ENCODE measurements at places on chromosomes 1 and 21. TPM values are rescaled to one million over a fixed set of nuclear protein-coding genes. Genes with fewer than 3 reads are reported as not detected.

DNA sequence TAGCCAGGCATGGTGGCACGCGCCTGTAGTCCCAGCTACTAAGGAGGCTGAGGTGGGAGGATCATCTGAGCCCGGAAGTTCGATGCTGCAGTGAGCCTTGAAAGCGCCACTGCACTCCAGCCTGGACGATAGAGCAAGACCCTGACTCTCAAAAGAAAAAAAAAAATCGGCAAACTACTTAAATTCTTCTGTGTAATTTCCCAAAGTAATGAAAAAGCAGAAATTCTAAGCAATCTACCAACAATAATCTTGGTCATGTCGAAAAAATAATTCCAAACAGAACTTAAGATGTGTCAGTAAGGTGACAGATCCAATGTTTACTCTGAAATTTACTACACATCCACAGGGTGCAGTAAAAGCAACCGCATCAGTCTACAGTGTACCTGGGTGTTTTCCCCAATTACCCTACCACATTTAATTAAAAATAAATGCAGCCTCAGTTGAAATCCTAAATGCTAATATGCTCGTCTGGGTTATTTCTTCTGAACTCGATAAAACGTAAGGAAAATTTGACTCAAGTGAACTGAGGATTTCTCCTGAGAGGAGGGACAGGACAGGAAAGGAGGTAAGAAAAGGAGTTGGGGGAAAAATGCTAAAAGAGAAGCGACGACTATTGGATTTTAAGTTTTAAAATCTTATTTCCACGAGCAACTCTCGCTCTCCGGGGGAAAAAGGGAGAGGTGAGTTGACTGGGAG, 801 bp downstream of the EPRS1 start:
- H3K36me3 ChIP-seq: no peaks in the 10 kb centered on the region
- H3K27me3 ChIP-seq: no peaks in the 10 kb centered on the region

DNA sequence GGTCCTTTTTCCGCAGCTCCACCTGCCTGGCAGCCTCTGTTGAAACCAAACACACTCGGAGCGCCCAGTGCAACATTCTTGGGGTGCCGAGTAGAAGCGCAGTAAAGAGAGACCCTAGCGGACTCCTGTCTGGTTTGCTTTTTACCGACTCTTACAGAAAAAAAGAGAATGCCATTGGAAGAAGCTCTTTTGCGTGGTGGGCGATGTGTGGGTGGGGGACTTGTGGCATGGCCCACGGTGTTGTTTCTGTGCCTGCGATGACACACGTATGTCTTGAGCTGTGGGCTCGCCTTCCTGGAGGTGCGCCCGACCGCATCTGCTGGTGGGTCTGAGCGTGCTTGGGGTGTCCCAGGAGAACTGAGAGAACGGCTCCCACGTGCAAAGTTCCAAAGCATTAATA, 7.3 kb upstream of the BARHL2 start:
- peaks cover 24% of the 10 kb centered on the region for H3K4me1 ChIP-seq
- no peak overlapping the region for H3K4me3 ChIP-seq
- peaks cover 100% of the 10 kb centered on the region for H3K27me3 ChIP-seq
- H3K36me3 ChIP-seq: peaks cover 7% of the 10 kb centered on the region

The TAS1R1 gene
- total RNA-seq: 0.13 TPM

DNA sequence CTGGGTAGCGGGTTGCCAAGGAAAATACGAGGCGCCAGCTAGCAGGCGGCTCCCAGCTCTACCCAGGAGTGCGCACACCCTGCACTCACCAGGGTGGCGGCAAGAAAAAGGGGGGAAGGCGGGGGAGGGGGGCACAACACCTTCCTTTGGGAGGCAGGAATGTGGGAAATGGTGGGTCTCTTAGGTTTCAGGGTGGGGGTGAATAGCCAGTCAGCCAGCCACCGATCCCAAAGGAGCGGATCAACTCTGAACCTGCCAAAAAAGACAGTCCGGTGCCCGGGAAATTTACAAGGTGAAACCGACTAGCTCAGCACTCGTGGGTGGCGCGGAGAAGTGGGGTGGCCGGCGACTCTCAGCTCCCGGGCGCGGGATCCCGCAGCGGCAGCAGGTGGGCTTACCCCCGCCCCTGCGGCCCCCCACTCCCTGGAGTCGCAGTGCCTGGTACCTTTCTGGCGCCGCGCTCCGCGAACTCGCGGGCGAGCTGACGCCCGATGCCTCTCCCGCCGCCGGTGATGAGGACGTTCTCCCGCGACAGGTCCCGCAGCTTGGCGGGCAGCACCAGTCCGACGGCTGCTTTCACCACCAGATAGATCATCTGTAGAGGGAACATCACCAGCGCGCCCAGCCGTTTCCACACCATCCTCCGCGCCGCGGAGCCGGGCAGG, 1.2 kb downstream of the DHRS3 start:
- peak overlapping the region; percentile 94 for H3K4me3 ChIP-seq
- peaks cover 8% of the 10 kb centered on the region for H3K4me1 ChIP-seq
- DNase-seq: no peak
- H3K27me3 ChIP-seq: no peaks in the 10 kb centered on the region

DNA sequence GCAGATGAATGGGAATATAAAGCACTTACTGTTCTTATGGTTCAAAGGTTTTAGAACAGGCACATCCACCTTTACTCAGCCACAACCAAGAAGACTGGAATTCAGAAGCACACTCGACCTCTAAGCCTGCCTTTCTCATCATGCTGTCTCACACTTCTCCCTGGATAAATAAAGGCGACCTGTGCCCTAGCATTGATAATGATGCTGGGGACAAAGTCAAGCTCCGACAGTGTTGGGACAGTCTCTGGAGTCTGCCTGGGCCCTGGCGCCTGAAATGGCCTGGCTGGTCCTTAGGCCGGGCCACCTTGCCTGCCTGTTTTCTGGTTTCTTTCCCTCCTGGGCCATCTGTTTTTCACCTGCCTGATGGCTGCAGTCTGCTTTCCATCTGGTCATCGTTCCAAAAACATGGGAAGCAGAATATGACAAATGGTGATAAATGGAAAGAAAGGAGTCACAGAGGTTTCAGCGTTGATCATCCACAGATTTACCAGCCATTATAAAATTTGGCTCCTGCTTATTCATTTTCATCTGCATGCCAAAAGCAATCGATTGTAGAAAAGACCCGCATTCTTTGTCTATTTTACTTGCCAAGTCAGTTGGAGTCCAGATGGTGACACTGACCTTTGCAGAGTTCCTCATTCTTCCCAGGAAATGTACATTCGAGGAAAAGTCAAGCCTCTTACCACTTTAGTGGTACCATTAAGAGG, 91.2 kb upstream of the KCNJ15 start:
- H3K27me3 ChIP-seq: no peaks in the 10 kb centered on the region
- no peaks in the 10 kb centered on the region for H3K36me3 ChIP-seq
- no peak overlapping the region for H3K4me3 ChIP-seq
- H3K27ac ChIP-seq: no peak overlapping the region
- no peak for DNase-seq

The LIPI gene
- not detected for total RNA-seq

- no peak for DNase-seq
- H3K27me3 ChIP-seq: no peaks in the 10 kb centered on the region
- H3K4me3 ChIP-seq: no peak overlapping the region
- no peak overlapping the region for H3K27ac ChIP-seq
- no peaks in the 10 kb centered on the region for H3K36me3 ChIP-seq
Measured at GRCh38 chr1:170461762-170462384, 70.1 kb upstream of the GORAB start.

GRCh38 chr1:6308449-6308848, 47.6 kb upstream of the GPR153 start:
- H3K27me3 ChIP-seq: no peaks in the 10 kb centered on the region
- no peak overlapping the region for H3K27ac ChIP-seq
- peaks cover 11% of the 10 kb centered on the region for H3K36me3 ChIP-seq
- DNase-seq: no peak
- no peaks in the 10 kb centered on the region for H3K4me1 ChIP-seq

The MYOM3 gene
- 0.36 TPM for total RNA-seq

DNA sequence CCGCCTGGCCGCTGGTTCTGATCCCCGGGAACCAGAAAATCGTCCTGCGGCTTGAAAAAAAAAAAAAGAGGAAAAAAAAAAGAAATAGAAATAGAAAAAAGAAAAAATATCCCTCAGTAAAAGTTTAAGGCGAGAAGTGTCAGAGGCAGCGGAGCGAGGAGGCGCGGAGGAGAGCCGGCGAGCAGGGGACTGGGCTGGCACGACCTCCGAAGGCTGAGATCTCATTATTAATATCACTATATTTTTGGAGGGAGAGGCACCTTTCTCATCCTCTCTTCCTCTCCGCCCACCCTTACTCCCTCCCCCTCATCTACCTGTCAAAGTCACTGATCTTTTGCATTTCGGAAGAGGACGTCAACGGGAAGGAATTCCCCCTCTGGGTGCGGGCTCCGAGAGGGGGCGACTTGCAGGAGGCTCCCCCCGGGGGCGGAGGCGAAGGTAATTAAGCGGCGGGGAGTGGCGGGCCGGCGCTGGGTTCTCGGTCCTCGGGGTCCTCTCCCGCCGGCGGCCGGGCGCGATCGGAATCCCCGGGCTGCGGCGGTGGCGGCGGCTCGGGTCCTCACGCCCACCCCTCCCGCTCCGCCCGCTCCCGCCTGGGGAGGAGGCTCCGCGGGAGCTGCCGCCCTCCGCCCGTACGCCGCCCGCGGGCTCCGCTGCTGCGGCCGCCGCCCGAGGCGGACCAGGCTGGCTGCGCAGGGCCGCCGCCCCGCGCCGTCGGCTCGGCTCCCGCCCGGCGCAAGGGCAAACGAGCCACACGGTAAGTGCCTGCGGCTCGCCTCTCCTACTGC, at the start of gene NTNG1:
Gene NTNG1 (plus strand): TSS at position 337 of the 788 bp plus-strand sequence.
- no peak within 1 kb of the TSS for H3K27ac ChIP-seq
- peak within 1 kb of the TSS; percentile 85 for H3K4me3 ChIP-seq
- H3K27me3 ChIP-seq: no peaks in the 10 kb centered on the region
- no peaks in the 10 kb centered on the region for H3K36me3 ChIP-seq

The SLC2A5 gene
- not detected for total RNA-seq

DNA sequence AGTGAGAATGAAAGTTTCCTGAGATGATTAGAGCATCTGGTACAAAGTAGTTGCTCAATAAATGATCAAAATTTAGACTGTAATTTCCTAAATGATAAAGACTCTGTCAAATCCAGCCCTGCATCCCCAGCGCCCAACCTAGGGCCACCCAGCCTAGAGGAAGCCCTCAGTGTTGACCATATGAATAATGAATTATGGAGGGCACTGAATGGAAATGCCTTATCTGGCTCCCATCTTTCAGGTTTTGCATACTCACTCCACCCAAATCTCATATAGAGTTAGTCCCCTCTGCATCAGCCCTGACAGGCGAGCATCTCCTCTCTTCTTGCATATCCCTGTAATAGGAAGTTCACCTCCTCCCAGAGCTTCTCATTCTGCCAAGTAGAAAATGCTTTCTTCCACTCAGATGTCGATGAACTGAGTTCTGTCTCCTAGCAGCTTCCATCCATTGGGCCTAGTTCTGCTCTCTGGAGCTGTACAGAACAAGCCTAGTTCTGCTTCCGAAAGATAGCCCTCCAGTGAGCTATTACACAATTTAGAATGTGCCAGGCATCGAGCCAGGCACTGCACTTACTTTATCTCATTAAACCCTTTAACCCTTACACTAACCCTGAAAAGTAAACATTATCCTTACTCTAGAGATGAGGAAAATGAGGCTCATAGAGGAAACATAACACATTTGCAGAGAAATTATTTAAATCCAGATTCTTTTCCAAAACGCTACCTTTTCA, 20.9 kb downstream of the COA7 start:
- no peaks in the 10 kb centered on the region for H3K4me1 ChIP-seq
- H3K36me3 ChIP-seq: no peaks in the 10 kb centered on the region
- no peaks in the 10 kb centered on the region for H3K27me3 ChIP-seq

The ANXA9 gene
- 1.5 TPM for total RNA-seq

GRCh38 chr1:29290414-29290985, 54.2 kb downstream of the PTPRU start:
- no peak overlapping the region for H3K27ac ChIP-seq
- no peaks in the 10 kb centered on the region for H3K36me3 ChIP-seq
- DNase-seq: no peak
- H3K4me1 ChIP-seq: no peaks in the 10 kb centered on the region
- no peaks in the 10 kb centered on the region for H3K27me3 ChIP-seq
- H3K4me3 ChIP-seq: no peak overlapping the region

The C1orf115 gene
- 6.4 TPM for total RNA-seq

The WARS2 gene
- 13.8 TPM for total RNA-seq

The FLG2 gene
- not detected for total RNA-seq

The XCL2 gene
- total RNA-seq: not detected

The GPR89B gene
- total RNA-seq: 19.5 TPM

The CRYAA gene
- not detected for total RNA-seq

DNA sequence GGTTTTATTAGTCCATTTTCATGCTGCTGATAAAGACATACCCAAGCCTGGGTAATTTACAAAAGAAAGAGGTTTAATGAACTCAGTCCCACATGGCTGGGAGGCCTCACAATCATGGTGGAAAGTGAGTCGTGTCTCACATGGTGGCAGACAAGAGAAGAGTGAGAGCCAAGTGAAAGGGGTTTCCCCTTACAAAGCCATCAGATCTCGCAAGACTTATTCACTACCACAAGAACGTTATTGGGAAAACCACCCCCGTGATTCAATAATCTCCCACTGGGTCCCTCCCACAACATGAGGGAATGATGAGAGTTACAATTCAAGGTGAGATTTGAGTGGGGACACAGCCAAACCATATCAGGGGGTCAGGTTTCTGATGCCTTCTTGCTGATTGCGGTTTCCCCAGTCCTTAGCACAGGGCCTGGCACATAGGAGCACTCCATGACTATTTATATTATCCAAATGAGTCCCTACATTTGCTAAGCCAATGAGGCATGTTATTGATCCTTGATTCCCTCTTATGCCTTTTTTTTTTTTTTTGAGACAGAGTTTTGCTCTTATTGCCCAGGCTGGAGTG, 35.3 kb upstream of the PAXBP1 start:
- no peaks in the 10 kb centered on the region for H3K27me3 ChIP-seq
- H3K27ac ChIP-seq: no peak overlapping the region
- no peak overlapping the region for H3K4me3 ChIP-seq
- no peaks in the 10 kb centered on the region for H3K36me3 ChIP-seq
- peaks cover 6% of the 10 kb centered on the region for H3K4me1 ChIP-seq
